K562 (cell line): ENCODE measurements at places on chromosomes 2 and 18. TPM values are rescaled to one million over a fixed set of nuclear protein-coding genes. Genes with fewer than 3 reads are reported as not detected.

RELCH gene
- total RNA-seq = 9.1 and 10.1 TPM in 2 replicates

FSIP2 gene
- total RNA-seq = 0.04 TPM in 2 replicates

DNER gene
- total RNA-seq = not detected in 2 replicates

C18orf63 gene
- total RNA-seq = not detected in 2 replicates

IL36B gene
- not detected in 2 replicates for total RNA-seq

FOXD4L1 gene
- total RNA-seq = 0.16 and 0.20 TPM in 2 replicates

CYRIA gene
- total RNA-seq = 2.8 and 4.9 TPM in 2 replicates

RPIA gene
- 40.4 and 41.2 TPM in 2 replicates for total RNA-seq

UGT1A5 gene
- total RNA-seq = not detected in 2 replicates

DNA sequence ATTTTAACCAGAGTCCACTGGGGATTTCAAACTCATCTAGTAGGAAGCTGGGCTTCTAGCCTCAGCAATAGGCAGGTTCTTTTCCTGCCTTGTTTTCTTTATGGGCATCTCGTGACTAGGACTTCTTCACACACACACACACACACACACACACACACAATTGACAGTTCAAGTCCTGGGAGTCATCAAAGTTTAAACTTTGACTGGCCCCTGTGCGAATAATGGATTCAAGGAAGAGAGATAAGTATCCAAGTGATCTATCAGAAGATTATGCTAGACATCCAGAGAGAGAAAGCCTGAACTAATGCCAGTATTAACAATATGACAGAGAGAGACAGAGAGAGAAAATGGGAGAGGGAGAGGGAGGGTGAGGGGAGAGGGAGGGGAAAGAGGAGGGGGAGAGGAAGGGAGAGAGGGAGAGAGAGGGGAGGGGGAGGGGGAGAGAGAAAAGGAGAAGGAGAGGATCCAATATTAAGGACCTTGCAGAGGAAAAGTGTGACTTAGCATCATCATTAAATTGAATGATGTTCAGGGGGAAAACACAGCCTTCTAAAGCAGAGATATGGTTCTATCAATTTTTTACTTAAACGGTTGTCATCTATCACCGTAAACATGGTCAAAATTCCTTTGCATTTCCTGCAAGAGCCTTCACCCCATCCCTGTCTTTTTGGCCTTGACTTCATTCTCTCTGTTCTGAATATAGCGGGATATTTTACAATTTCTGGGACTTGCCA, 327.6 kb upstream of the ZEB2 start:
- DNase-seq = no peak

DNA sequence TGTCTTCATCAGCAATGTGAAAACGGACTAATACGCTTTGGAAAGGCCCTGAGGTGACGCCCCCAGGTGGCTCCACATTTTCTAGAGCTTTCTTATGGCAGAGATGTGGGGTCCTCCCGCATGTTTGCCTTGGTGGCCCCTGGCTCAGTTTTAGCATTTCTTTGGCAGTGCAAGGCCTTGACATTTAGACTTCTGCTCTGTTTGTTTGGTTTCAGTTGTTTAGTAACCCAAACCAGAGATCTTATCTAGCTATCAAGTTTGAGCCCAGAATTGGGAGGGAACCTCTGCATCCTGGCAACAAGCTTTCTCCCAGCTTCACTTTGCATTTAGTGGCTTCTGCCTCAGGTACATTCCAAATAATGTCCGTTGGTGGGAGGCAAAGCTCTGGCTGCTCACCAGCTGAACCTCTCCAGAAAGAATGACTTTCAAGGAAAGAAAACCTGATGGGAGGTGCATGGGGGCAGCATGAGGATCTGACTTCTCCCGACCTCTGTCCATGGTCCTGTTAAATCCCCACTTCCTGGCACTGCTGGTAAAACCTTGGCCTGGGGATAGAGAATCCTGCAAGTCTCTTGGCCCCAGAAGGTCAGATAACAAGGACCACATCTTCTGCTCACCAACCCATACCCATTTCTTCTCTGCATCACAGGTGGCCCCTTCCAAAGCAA, 12.0 kb upstream of the MBP start:
- DNase-seq = no peak

DNA sequence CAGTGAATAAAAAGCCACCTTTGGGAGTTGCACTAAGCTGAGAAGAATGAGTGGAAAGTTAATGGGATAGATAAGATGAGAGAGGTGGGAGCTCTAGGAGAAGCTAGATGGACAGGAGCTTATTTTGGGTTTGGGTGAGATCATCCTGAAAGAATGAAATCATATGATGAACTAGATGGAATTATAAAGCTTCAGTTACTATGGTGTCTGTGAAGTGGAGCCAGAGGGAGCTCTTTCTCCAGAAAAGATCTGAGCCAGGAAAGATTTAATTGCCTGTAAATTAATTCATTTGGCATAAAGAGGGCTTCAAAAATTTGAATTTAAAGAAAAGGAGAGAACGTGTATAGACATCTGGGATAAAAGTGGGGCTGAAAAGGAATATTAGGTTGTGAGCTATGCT, 10.3 kb downstream of the DNAH6 start:
- DNase-seq = no peak

DNA sequence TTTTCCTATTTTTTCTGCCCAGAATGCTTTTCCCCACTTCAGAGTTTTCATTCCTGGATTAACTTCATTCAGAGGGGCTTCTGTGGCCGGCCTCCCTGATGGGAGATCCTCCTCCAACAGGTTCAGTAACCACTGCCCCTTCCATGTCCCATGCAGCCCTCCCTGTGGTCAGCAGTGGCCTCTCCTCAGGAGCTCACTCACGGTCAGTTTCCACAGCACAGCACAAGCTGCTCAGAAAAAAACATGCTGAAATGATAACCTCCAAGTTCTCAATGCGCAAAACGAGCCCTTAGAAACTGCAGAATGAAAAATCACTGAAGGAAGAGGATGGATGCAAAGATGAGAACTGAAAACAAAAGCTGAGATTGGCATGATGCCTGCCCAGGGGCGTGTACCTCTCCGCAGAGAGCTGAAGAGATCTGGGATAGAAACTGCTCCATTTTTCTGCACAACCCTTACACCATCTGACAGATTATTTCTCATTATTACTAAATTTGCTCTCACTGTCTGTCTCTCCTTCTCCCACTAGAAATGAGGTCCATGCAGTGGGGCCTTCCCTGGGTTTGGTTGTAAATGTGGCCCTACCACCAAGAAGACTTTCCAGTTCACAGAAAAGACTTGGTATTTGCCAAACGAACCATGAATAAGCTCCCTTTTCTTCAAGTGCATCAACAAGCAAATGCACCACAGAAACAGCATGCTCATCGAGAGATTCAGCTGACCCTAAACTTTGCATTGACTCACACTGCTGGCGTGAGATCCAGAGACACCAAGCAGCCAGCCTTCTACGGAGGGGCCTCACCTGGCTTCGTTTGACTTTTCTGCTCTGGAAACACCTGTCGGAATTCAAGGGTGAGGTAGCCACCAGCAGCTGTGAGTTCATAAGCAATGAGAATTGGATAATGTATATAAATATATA, 51.5 kb downstream of the TMEM18 start:
- no peak for DNase-seq

DNA sequence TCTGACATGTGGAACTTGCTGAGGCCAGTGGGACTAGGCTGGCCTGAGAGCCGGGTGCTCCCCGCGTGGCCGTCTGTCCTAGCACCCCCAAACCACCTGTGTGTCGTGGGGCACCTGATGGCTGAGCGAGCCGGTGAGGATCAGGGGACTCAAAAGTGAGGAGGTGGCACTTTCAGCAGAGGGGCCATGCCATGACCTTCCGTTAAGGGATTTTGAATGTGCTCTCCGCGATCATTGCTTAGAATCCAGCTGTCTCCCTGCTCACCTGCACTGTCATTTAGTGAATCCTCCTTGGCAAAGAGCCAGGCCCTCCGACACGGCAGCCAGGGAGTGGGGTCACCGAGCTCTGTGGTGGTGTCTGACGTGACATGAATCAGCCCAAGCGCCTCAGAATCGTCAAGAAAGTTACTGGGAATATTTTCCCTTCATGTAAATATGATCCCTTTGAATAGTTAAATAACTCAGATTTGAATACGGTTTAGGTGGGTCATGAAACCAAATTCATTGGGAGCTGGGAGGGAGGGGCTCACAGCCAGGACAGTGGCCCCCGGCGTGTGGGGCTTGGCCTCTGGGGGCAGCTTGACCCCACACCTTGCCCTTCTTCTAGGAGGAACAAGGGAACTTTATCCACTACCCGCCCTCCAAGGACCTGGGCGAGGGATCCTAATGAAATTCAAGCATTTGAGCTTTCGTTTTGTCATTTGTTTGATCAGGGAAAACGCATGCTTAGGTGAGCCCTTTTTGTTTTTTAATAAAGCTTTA, 9.5 kb downstream of the NFATC1 start:
- DNase-seq = no peak

- no peak for DNase-seq
These were observed 296.6 kb upstream of the RGPD4 start for GRCh38 chr2:107530046-107530445.

DNA sequence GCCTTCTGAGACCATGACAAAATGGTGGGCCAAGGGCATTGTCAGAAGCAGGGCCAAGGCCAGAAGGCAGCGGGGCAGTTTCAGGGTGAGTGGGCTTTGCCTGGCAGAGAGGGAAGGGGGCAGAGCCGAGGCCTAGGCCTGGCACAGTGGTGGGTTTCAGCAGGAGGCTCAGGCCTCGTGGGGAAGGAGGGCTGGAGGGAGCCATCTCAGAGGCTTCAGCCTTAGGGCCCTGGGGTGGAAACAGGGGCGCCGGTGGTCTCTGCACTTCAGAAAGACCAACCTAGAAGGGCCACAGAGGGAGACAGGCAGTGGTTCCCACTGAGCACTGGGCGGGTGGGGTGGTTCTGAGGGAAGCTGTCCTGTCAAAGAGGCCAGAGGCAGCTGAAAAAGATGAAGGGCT, 58.0 kb upstream of the SMAD7 start:
- DNase-seq = no peak

GRCh38 chr2:201484805-201485204, 33.3 kb downstream of the STRADB start:
- DNase-seq = no peak

DNA sequence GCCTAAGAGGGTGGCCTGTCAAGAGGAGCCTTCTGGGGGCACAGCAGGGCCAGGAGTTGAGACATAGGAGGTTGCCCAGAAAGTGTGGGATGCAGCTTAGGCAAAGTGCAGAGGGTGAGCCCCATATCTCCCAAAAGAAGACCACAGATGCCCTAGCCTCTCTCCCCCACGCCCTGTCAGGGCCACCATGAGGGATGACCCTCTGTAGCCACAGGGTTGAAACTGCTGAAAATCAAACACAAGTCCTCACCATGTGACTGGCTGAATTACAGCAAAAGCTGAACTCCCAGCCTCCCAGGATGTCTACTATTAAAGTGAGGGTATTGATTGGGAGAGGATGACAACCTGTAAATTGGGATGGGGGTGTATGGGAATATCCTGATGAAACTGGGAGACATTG, 37.4 kb upstream of the ARHGEF4 start:
- no peak for DNase-seq

GRCh38 chr18:44732599-44732998, 51.9 kb downstream of the SETBP1 start:
- no peak for DNase-seq

DNA sequence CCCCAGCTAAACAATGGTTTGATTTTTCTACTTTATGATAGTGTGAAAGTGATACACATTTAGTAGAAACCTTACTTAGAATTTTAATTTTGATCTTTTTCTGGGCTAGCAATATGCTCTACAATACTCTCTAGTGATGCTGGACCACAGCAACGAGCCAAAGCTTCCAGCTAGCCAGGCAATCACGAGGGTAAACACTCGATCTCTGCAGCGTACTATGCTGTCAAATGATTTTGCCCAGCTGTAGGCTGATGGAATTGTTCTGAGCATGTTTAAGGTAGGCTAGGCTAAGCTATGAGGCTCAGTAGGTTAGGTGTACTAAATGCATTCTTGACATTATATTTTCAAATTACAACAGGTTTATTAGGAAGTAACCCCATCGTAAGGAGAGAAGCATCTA, 207.5 kb downstream of the LRRTM4 start:
- DNase-seq = no peak

DNA sequence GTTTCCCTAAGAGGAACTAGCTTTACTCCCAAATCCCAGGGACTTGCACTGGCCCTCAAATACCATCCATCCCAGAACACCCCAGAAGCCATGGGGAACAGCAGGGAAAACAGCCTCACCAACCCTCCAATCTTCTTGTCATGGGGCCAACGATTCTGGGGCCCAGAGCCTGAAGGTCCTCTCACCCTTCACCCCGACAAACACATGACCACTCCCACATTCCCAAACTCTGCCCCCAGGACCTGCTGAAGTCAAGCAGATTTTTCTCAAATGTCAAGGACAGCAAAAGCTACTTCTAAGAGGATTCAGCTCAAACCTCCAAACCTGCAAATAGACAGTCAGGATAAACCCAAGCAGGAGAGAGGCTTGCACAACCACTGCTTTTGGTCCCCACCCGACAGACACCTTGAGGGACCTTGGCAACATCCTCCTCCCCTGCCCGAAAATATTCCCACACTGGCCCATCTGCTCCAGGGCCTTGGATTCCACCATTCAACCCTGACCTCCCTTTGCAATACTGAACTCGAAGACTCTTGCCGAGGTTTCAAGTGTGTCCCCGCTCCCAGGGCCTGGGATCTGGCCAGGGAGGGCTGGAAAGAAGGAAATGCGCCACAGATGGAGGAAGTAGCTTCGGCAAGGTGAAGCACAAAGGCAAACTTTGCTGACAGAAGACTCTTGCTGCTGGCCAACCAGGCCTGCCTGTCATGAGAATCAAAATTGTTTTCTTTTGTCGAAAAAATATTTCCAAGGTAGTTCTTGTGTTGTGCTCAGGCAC, 143.3 kb downstream of the ZFP36L2 start:
- no peak for DNase-seq

- DNase-seq = no peak
These were observed 17.9 kb downstream of the MEMO1 start for GRCh38 chr2:31992934-31993333.

DNA sequence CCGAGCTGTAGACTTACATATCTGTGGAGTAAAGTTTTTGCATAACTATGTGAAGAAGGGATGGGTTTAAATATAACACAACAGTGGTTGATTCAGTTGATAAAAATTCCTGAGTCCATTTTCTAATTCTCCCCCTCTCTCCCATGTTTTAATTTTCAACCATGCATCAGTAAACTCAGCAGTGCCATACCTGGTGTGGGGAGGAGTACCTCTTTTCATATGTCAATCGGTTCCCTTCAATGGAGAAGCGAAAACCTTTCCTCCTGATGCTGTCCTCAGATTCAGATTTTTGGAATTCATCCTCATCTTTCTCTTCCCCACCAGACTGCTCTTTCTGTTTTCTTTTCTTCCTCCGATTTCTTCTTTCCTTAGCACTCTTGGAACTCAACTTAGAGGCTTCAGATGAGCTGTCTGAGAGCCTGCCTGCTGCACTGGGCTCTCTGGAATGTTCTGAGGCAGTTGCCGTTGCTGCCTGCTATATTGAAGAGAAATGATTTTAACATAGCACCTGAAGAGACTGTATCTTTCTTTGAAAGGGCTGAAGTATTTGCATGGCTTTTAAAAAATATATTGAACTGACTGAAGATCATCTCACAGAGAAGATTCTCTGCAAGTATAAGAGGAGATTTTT, 82.9 kb downstream of the SCN1A start:
- DNase-seq = no peak
